M059J (cell line): ENCODE measurements at places on chromosomes 2 and 18. TPM values are rescaled to one million over a fixed set of nuclear protein-coding genes. Genes with fewer than 3 reads are reported as not detected.

DNA sequence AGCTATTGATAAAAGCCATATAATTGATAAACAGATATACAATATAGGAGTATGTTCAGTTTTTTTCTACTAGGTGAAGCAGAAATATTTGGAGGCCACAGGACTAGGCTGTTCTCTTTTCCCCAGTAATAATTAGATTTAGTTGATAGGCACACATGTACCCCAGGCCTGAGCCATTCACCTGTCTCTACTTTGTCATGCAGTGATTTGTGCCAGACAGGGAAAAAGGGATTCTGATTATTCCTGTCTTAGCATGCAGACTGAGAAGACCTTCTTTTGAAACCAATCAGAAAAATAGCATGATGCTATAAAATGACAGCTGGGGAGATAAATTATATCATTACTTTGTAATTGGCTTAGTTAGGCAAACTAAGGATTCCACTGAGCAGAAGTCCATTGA is 94.3 kb downstream of the DOCK10 start:
- DNase-seq = no peak

DNA sequence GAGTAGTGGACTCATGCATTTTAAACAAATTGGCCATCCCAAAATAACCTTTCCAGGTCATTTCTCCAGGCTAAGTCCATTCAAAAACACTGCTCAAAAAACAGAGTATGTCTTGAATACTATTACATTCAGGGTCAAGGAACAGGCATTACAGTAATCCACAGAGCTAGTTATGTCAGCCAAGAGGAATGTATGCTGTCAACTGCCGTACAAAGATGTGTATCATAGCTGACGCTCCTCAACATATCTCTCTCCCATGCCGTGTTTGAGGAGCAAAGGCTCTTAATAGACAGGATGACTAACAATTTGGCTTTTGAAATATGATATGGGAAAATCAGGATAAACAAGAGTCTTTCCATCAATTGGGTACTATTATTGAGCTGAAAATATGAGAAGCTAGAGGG is 68.8 kb upstream of the KCTD1 start:
- peak; percentile 96 for DNase-seq

- DNase-seq = no peak
Measured at GRCh38 chr2:95007822-95008221, 17.7 kb upstream of the MAL start.

- DNase-seq = no peak
Measured at GRCh38 chr2:145352484-145352883, 832.6 kb upstream of the ZEB2 start.

DNA sequence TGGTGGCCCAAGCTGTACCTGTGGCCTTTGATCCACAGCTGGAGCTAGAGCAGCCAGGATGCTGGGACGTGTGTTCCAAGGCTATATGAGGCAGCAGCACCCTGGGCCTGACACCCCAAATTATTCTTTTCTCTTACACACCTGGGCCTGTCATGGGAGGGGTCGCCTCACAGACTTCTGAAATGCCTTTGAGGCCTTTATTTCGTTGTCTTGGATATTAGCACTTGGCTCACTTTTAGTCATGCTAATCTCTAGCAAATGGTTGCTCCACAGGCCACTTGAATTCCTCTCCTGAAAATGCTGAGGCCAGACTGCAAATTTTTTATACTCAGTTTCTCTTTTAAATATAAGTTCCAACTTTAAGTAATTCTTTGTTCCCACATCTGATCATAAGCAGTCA is 22.0 kb upstream of the IL1R2 start:
- DNase-seq = no peak

DNA sequence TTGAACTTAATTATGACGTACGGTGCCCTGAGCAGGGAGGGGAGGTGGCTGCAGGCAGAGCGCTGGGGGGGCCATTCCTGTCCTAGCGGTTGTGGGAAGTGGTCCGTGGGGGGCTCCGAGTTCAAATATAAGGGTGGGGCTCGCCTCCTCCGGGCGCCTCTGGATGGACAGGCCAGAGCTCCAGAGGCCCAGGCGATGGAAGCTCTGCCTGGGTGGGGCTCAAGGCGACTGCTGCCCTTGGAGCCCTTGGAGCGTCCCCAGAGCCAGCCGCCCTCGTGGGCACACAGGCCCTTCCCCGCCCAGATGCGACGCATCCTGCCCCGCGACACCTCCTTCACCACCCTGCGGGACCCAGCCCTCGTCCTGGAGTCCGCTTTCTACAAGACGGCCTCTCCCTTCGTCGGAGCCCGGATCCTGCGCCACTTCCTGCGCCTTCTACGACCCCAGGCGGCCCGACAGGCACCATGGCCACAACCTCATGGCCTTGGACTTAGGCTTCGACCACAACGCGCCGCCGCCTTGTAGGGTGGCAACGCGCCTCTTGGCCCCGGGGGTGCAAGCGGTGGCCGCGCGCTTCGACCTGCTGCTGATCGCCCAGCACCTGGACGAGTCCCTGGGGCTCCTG is 10.5 kb downstream of the AQP12B start:
- no peak for DNase-seq

L3MBTL4 gene
- total RNA-seq = 0.05 and 0.15 TPM in 2 replicates
